ENCODE measurements at places on chromosomes 11 and 22. TPM values are rescaled to one million over a fixed set of nuclear protein-coding genes. Genes with fewer than 3 reads are reported as not detected.

GRCh38 chr11:17013548-17014320, 480 bp downstream of the PLEKHA7 start:
- H3K27me3 ChIP-seq: peaks cover 28% of the 10 kb centered on the region
- H3K4me3 ChIP-seq: no peak overlapping the region
- no peaks in the 10 kb centered on the region for H3K36me3 ChIP-seq
- H3K4me1 ChIP-seq: peaks cover 8% of the 10 kb centered on the region
- H3K27ac ChIP-seq: no peak overlapping the region

The TRPM5 gene
- total RNA-seq: not detected

DNA sequence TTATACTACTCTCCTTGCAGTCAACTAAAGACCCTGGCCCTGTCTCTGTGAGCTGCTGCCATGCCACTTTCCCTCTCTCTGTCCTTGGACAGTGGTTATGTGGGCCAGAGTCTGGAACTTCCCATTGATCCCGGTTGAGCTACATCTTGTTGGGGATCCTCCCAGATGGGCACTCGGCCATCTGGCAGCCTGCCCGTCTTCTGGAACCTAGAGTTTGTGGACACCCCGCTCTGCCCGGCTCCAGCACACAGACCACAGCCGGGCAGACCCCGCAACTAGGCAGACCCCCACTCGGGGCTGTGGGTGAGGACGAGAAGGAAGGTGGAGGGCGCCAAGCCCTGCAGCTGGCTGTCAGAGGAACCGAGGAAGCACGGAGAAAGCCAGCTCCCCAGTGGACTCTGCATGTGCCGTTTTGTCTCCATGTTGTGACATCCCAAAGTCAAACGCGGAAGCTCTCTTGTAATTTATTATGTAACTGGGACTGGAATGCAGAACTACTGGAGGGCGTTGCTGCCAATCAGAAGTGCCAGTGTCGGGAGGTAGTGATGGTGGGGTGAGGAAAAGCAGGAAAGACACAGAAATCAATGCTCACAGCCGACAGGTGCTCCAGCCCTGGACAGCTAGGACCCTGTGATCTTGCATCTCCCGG, 207.7 kb downstream of the CEP164 start:
- peaks cover 30% of the 10 kb centered on the region for H3K27me3 ChIP-seq
- no peak for DNase-seq
- H3K27ac ChIP-seq: no peak overlapping the region
- H3K4me1 ChIP-seq: no peaks in the 10 kb centered on the region
- H3K4me3 ChIP-seq: no peak overlapping the region

DNA sequence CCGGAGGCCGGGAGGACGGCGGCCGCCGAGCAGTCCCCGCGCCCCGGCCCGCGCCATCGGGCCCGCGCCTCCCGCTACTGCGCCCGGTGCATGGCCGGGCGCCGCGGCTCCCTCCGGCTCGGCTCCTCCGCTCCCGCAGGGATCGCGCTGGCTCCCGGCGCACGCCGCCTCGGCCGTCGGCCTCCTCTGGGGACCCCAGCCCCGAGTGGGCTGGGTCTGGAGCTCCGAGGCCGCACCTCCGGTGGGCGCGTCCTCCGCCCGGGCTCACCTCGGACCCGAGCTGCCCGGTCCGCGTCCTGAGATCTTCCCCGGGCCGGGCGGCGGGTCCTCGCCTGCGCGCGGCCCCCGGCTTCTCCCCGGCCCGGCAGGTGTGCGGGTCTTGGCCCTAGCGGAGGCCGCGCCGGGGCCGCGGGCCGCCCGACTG, 251 bp downstream of the SHISA8 start:
- H3K27ac ChIP-seq: no peak overlapping the region
- no peaks in the 10 kb centered on the region for H3K36me3 ChIP-seq
- H3K4me1 ChIP-seq: peaks cover 5% of the 10 kb centered on the region
- H3K27me3 ChIP-seq: peaks cover 39% of the 10 kb centered on the region

DNA sequence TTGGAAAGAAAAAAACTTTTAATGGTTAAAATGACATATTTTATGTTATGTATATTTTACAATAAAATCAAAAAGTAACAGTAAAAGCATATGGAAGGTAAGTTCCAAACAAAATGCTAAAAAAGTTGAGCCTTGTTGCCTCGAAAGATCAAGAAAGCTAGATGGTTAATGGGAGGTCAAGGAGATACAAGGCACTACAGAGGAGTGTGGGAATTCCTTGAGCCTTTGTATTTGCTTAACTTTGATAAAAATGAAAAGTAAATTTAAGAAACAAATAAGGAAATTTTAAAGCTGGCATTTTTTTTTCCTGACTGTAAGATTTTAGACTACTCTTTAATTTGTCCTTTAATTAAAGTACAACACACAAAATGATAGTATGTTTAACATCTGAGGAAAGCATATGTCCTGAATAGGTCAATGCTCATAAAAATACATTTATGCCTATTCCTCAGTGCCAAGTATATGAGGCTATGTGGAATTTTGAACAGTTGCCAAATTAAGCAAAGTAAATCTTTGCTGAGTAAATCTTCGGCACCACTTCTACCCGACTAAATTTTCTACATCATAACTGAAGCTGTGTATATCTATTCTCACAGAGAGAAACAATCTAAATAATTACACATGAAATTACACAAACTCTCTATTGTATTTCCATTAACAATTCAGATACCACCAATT, 108.8 kb downstream of the TTC28 start:
- H3K36me3 ChIP-seq: no peaks in the 10 kb centered on the region
- no peak for DNase-seq
- no peak overlapping the region for H3K27ac ChIP-seq
- H3K4me3 ChIP-seq: no peak overlapping the region

DNA sequence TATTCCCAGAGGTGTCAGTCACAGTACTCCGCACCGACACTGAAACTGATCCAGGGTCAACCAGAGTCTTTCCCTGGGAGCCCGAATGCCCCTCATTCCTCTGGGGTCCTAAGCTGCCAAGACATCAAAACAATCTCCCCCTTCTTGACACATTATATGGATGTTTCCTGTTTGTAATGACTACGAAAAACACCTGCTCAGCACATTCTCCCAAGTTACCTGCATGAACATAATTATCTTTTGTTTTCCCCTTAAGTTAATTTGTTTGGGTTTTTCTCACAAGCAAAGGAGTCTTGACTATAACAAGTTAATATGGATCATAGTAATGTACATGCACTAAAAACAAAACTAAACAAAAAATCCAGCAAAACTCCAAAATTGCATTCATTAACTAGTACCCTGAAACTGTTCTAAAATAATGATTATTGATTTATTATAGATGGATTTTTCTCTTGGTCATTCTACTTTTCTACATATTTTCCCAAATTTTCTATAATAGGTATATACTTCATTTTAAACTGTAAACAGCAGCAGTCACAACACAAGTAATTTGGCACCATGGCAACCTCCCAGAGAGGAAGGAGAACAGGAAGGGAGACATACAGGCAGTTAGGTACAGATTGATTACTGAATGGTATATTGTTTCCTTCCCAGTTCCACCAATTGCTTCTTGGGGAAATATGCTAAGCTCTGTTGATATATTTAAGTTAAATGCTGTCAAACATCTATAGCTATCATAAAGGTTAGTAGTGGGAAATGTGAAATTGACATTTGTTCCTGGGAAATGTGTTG, 631.5 kb downstream of the METTL15 start:
- peaks cover 5% of the 10 kb centered on the region for H3K36me3 ChIP-seq
- H3K27me3 ChIP-seq: no peaks in the 10 kb centered on the region
- H3K27ac ChIP-seq: no peak overlapping the region
- no peak overlapping the region for H3K4me3 ChIP-seq
- H3K4me1 ChIP-seq: peaks cover 93% of the 10 kb centered on the region

The KIAA1671 gene
- total RNA-seq: 5.0 TPM

- H3K36me3 ChIP-seq: peaks cover 16% of the 10 kb centered on the region
- no peak overlapping the region for H3K27ac ChIP-seq
- H3K4me3 ChIP-seq: no peak overlapping the region
- no peaks in the 10 kb centered on the region for H3K4me1 ChIP-seq
- H3K27me3 ChIP-seq: no peaks in the 10 kb centered on the region
Measured at GRCh38 chr11:125846188-125846587, 13.1 kb downstream of the PATE4 start.

DNA sequence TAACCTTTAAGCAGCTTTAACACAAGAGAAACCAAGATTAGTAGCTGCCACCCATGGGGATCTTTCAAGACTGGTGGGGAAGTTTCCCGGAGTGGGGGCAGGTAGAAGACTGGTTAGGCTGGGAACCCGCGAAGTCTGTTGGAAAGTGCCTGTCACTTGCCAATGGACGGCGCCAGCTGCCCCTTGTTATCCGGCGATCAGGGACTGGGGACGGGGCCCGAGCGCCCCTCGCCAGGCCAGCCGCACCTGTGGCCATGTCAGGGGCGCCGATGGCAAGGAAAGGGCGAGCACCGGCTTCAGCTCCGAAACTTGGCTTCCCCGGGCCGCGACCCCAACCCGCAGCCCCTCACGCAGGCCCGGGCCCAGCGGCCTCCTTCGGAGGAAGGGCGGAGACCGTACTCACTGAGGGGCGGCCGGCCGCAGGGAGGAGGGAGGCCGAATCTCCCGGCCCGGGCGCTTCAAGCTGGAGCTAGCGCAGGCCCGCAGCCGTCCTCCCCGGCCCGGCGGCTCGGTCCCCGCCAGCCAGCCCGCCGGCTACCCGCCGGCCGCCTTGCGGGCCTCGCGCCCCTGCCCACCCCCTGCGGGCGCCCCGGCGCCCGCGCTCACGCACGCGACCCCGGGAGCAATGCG, 539 bp downstream of the EIF4ENIF1 start:
- no peak for DNase-seq
- peak overlapping the region; percentile 62 for H3K27ac ChIP-seq
- H3K4me1 ChIP-seq: peaks cover 31% of the 10 kb centered on the region
- peaks cover 4% of the 10 kb centered on the region for H3K36me3 ChIP-seq

The TMEM45B gene
- not detected for total RNA-seq

The OTOG gene
- total RNA-seq: not detected

The RIC3 gene
- not detected for total RNA-seq

DNA sequence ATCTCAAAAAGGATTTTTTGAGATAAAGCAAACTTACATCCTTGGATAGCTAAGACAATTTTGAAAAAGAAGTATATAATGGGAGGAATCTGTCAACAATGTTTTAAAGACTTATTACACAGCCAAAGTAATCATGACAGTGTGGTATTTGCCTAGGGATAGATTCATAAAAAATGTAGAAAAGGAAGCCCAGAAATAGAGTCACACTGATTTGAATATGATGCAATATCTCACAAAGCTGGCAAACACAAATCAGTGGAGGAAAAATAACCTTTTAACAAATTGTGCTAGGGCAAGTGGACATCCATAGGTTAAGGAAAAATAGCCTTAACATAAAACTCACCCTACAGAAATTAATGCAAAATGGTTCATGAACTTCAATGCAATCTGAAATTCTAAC, 6.0 kb downstream of the XKR3 start:
- DNase-seq: no peak
- no peaks in the 10 kb centered on the region for H3K36me3 ChIP-seq
- H3K4me1 ChIP-seq: no peaks in the 10 kb centered on the region
- no peaks in the 10 kb centered on the region for H3K27me3 ChIP-seq
- H3K27ac ChIP-seq: no peak overlapping the region

GRCh38 chr11:64935359-64936081, at the start of gene GPHA2:
Gene GPHA2, minus strand, starts transcription at chr11:64935893. Its CDS starts 433 bp downstream, at chr11:64935460.
- peaks cover 8% of the 10 kb centered on the region for H3K4me1 ChIP-seq
- no peak within 1 kb of the TSS for H3K27ac ChIP-seq
- no peak for DNase-seq

GRCh38 chr22:29205594-29206371, at the start of gene EMID1:
Gene EMID1, plus strand, starts transcription at chr22:29205896. Its CDS starts 143 bp downstream, at chr22:29206039.
- H3K4me3 ChIP-seq: peak within 1 kb of the TSS; percentile 44
- peaks cover 38% of the 10 kb centered on the region for H3K27me3 ChIP-seq
- H3K27ac ChIP-seq: no peak within 1 kb of the TSS
- H3K36me3 ChIP-seq: no peaks in the 10 kb centered on the region

DNA sequence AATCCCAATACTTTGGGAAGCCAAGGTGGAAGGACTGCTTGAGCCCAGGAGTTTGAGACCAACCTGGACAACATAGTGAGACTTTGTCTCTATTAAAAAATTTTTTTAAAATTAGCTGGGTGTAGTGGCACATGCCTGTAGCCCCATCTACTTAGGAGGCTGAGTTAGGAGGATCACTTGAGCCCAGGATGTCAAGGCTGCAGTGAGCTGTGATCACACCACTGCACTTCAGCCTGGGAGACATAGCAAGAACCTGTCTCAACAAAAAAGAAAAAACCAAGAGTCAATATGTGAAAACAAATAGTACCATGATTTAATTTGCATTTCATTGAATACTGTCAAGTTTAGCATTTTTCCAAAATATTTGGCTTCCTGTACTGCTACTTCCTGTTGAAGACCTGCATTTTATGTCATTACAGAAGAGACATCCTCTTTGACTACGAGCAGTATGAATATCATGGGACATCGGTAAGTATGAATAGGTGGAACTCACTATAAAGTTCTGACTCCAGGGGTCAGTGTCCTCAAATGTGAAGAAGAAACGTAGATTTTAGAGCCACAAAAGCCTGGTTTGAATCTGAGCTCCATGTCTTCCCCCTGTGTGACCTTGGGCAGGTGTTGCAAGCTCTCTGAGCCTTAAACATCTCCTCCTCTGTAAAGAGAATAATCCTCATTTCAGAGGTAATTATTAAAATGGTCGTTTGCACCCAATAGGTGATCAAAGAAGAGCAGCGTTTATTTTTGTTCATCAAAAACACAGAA, 16.0 kb downstream of the CDC45 start:
- H3K4me1 ChIP-seq: peaks cover 15% of the 10 kb centered on the region
- peak; percentile 23 for DNase-seq
- H3K27ac ChIP-seq: peak overlapping the region; percentile 53
- no peak overlapping the region for H3K4me3 ChIP-seq
- peaks cover 2% of the 10 kb centered on the region for H3K27me3 ChIP-seq
- peaks cover 4% of the 10 kb centered on the region for H3K36me3 ChIP-seq

- peaks cover 4% of the 10 kb centered on the region for H3K27me3 ChIP-seq
- peaks cover 53% of the 10 kb centered on the region for H3K4me1 ChIP-seq
- H3K4me3 ChIP-seq: peak overlapping the region; percentile 91
- DNase-seq: no peak
- peaks cover 41% of the 10 kb centered on the region for H3K36me3 ChIP-seq
Measured at GRCh38 chr11:68027667-68028066, 2.8 kb upstream of the NDUFS8 start.

DNA sequence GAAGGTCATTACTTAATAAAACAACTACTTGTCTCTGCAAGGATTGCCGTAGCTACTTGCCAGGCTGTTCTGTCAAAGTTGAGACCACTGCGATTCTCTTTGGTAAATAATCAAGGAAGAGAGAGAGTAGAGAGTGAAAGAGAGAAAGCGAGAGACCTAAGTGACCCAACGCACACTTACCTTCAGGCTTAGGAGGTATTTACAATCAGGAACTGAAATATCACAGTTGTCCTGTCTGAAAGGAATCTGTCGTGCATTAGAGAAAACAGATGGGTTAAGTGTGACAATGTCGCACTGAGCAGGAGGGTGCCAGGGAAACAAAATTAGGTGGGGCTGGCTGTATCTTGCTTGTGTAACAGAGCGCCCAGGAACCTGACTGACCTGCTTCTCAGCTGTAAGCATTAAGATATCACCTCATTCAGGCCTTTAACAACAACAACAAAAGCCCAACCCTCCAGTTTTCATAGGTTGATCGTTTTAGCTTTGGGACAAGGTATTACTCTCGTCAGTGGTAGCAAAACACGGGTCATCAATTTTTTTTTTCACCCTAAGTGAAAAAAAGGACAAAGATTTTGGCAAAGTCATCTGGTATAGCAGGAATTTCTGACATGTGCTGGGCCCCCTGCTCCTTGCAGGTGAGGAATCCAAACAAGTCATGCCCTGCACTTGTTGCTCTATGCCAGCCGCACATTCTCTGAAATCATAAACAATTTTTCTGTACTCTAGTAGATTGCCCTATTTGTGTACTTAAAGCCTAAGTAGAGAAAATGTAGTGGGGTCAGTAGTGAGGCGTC, at the start of gene MUC15:
Gene MUC15, minus strand, starts transcription at position 403 of the 794 bp plus-strand sequence. CDS start 5,169 bp downstream, outside the sequence.
- H3K4me3 ChIP-seq: no peak within 1 kb of the TSS
- H3K27me3 ChIP-seq: no peaks in the 10 kb centered on the region
- no peak for DNase-seq
- H3K27ac ChIP-seq: no peak within 1 kb of the TSS
- H3K4me1 ChIP-seq: no peaks in the 10 kb centered on the region

The OR2AG1 gene
- total RNA-seq: not detected

Measured in HFFc6 (cell line).